ENCODE measurements at places on chromosomes 6 and 20.

- DNase-seq = no peak
Observed at GRCh38 chr6:44731485-44732095, 344.1 kb downstream of the CDC5L start.

GRCh38 chr20:35299780-35300179, 7.6 kb upstream of the FAM83C start:
- DNase-seq = no peak

DNA sequence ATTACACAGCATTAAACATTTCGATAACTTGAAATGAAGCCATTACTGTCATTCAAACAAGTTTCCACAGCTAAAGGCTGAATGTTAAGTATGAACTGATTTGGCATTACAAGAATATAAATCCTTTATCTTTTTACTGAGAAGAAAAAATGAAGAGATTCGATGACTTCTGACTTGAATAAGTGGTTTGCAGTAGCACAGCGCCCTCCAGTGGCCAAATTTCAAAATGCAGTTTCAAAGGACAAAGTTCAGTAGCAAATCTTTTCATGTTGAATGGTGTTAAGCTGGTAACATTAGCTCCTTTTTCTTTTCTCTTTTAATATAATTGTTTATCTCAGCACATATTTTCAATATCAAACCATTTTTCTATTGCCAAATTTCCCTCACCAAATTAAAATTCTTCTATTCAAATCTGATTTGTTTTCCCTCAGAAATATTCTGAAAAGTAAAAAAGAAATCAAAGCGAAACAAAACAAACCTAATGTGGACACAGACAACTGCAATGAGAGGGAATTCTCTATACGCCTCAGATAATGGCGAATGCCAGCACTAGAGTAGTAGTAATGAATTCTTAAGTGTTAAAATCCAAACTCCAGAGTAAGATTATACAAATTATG, 145.7 kb downstream of the BTBD9 start:
- no peak for DNase-seq

DNA sequence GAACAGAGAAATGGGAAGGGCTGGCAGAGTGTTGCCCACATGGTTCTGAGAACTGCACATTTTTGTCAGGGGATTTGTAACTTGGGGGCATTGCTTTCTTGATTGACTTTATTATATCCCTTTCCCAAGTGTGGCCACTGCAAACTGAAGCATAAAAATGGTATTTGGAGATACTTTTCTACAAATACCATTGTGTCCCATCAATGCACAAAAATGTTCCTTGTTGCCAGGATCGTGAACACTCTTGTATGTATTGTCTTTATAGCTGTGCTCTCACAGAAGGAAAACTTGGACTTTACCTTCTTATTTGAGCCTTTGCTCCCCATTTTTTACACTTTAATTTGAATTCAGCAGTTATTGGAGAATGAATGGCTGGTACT, 57.1 kb upstream of the C20orf144 start:
- no peak for DNase-seq

DNA sequence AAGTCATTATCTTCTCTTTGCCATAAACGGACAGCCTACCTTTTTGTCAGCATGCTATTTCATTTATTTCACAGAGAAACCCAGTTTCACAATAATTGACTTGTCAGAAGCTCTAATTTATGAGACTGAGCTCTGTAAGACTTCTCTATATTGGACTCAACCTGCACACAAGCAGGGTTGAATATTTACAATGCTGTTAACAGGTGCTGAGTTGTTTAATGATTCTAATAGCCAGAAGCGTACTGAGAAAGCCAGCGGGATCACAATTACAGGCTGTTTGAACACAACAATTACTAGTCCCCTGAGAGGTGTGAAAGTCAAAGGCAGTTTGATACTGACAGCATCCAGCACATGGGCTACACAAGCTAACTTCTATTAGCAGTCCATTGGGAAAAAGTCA, 128.2 kb upstream of the SIM1 start:
- no peak for DNase-seq

GRCh38 chr6:84758486-84758885, 5.9 kb downstream of the TBX18 start:
- no peak for DNase-seq

Measured in epithelial cell of prostate (primary cell).